ENCODE measurements at places on chromosomes 3 and 15.

DNA sequence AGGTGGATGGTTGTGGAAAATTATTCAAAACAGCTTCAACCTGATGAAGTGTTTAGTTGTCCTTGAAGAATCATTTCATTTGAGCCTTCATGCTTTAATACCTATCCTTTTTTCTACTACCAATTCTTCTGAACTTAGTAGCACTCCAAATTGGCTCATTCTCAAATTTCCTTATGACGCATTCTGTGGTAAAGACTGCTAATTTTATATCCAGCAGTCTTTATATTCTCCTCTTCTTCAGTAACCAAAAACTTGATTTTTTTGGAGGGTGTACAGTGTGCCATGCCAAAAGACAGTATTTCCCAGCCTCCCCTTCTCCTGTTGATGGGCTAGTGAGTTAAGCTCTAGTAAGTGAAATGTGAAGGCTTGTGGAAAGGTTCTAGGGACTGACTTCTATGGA, 25.2 kb downstream of the CGNL1 start:
- DNase-seq = no peak

DNA sequence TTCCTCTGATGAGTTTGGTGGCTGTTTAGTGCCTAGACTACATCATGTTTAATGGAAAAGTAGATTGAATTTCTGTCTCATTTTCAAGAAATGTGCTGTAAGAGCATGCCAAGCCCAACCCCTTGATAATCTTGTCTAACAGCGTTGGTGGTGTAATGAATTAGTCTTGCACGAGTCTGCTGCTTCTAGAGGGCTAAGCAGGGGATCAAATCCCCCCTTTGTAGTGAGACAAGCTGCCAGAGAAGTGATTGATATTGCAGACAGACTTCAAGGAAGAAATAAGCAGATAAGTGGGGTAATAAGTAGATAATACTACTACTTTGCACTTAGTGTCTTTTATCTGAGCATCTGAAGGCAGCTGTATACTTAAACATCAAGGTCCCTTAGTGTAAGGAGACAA, 141.4 kb downstream of the TP63 start:
- no peak for DNase-seq

GRCh38 chr3:12954180-12954579, 112.8 kb upstream of the RPL32 start:
- no peak for DNase-seq

GRCh38 chr3:32849046-32849445, 31.2 kb downstream of the TRIM71 start:
- no peak for DNase-seq

- DNase-seq = no peak
These were observed 30.3 kb downstream of the SUCLG2 start for GRCh38 chr3:67624078-67624477.

GRCh38 chr15:60648928-60649679, 170.2 kb upstream of the ICE2 start:
- no peak for DNase-seq

- DNase-seq = no peak
These were observed 117.0 kb upstream of the CHL1 start for GRCh38 chr3:79542-79941.

DNA sequence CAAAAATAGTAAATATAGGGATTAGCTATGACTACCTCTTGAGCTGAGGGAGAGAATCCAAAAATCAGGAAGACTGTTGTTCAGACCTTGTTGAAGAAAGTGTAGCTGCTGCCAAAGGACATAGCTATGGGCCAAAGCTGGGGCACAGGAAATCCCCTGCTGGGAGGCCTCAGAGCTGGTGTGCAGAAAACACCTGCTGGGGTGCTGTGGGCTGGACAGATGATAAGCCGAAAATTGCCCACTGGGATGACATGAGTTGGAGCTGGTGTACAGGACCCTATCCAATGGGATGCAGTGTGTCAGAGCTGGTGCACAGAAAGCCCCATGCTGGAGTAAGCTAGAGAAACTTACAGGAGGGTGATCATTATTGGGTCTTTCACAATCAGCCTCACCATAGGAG, 121.9 kb downstream of the NEO1 start:
- no peak for DNase-seq

Data from NCI-H1092 treated with DMSO at 0.1 percent for 48 hours (cell line).